T-helper 1 cell (primary cell): ENCODE measurements at places on chromosomes 3 and 15.
A peak's percentile ranks its signal among the peaks of the same experiment; 100 is the strongest.

DNA sequence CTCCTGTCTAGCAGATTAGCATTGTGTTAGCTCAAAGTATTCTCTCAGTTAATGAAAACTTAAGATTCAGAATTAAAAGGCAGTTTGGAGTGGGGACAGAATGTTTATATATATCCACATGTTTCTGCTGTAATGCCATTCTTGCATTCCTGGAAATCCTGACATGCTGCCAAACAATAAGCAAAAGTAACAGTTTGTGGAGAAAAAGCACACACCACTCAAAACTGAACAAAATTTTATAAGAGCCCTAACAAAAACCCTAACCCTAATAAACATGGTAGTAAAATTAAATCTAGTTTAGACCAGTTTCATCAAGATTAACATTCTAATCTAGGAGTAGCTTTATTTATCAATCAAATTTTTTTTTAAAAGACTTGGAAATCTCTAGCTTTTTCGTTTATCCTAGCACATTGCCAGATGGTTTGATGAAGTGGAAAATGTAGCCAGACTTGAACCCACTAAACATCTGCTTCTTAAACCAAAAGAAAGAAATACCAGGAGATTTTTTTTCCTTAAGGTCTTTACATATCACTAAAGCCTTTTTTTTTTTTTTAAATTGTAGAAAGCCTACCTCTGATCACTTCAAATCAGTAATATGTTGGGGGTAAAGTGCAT is 3.7 kb downstream of the TCAIM start:
- no peak for DNase-seq

- DNase-seq, result no peak
Measured at GRCh38 chr3:128547368-128547987, 54.5 kb upstream of the GATA2 start.

GRCh38 chr15:101243420-101243819 is 8.4 kb downstream of the CHSY1 start:
- DNase-seq, result no peak

- no peak for DNase-seq
Measured at GRCh38 chr3:151430821-151431484, 29.9 kb downstream of the IGSF10 start.

- no peak for DNase-seq
Measured at GRCh38 chr3:178915365-178915764, 156.2 kb downstream of the ZMAT3 start.

DNA sequence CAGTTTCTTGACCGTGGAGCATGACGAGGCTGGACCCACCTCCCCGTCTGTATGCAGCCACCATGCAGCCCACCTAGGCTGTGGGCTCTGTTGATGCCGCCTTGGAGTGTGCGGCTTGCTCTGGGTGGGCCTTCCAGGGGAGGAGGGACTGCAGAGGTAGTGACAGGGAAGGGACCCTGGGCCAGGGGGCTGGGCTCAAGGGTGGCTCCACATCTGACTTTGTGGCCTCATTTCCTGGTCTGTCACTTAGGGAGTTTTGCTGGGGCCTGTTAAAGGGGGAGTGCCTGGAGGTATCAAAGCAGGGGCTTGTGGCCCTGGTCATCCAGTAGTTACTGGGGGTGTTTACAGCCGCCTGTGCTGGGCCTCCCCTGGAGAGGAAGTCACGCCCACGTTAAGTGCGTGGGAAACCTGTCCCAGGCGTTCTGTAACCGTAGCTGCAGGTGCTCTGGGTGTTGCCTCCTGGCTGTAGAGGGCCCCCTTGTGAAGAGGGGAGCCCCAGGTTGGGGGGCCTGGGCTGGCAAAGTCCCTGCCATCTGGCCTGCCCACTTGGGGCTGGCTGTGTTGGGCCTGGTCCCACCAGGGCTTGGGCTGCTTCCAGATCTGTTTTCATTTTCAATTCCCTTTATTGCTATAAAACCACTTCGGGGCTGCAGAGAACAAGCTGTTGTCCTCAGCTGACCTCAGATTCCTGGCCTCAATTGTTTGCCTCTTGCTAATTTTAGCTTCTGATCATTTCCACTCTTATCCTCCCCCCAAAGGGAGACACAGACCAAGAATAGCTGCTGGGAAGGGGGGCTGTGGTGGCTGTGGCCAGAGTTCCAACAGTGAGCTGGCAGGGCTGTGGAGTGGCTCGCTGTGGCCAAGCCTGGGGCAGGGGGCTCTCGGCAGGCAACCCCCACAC is 26.5 kb downstream of the KLF13 start:
- DNase-seq, result peak; percentile 42

GRCh38 chr15:45234562-45235235 is 17.3 kb upstream of the SLC28A2 start:
- DNase-seq, result no peak

DNA sequence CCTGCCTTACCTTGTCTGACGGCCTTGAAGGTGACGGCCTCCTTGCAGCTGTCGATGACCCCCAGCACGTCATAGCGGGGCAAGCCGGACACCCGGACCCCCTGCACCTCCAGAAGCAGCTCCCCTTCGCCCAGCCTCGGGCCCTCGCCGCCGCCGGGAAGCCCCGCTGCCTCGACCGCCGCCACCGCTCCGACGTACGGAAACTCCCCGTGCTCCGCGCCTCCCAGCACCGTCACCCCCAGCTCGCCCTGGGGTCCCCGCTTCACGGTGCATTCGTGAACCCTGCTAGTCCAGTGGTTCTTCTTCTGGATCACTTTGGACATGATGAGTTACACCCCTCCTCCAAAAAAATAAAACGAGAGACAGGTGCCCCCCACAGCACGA is 740 bp downstream of the MAGI1 start:
- no peak for DNase-seq

DNA sequence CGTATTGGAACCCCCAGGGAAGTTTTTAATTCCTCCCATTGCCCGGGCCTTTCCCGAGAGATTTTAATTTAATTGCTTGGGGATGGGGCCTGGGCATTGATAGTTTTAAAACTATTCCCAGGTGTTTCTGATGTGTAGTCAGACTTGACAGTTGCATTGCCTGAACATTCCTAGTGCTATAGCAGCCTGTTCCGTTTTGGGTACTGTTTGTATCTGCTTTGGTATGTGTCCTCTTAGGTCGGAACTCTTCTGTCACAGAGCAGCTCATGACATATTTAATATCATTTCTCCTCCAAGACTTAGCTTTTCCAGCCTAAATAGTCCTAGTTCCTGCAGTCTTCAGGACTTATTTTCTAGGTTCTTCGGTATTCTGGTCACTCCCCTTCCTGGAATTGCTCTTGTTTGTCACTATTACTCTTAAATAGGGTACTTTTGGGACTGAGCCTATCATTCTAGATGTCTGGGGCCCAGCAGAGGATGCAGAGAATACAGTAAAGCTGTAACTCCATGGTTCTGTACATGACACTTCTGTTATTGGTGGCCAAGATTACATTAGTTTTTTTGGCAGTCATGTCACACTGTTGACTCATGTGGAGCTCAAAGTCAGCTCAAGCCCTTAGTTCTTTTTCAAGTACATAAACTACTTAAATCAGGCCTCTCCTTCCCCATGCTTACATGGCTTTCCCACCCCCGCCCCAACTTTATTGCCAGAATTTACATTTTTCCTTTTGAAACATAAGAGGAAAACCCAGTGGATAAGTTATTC is 81.5 kb downstream of the BBX start:
- DNase-seq, result no peak

DNA sequence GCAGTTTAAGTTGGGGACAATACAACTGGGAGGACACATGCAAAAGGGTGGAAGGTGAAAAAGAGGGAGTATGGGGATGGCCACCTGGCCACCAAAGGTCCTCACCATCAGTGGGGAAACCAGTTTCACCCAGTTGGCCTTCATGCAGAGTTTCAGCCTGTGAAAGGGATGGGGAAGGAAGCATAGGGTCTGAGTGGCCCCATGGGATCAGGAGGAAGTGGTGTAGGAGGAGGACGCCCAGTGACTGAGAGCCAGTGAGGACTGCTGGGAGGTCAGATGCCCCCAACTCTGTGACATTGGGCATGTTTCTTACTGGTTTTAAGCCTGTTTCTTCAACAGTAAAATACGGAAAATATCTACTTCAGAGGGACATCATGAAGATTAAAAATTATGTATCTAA is 16.3 kb downstream of the BCL2A1 start:
- DNase-seq, result no peak
